Ovary (tissue), 10 donors: ENCODE measurements at places on chromosomes 5 and 9. TPM values are rescaled to one million over a fixed set of nuclear protein-coding genes. Genes with fewer than 3 reads are reported as not detected.

Gene MYMK
- total RNA-seq: not detected

GRCh38 chr5:152094060-152094459, 169.4 kb upstream of the GLRA1 start:
- DNase-seq: no peak

DNA sequence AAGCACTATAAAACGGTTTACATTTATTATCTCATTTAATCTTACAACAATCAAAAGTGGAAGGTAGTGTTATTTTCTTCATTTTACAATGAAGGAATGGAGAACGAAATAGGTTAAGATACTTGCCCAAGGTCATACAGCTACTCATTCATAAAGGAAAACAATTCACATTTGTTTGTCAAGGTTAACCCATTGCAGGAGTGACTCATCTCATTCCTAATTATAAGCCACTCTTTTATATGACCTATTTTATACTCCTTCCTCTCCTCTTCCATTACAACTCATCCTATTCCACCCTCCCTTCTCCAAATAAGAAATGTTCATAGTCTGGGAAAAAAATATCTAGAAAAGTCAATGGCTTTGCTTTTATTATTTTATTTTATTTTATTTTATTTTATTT, 29.6 kb downstream of the CRHBP start:
- no peak for DNase-seq

Gene SHROOM1
- total RNA-seq: 3.8 TPM

GRCh38 chr5:61409568-61409967, 77.5 kb downstream of the ZSWIM6 start:
- DNase-seq: no peak

DNA sequence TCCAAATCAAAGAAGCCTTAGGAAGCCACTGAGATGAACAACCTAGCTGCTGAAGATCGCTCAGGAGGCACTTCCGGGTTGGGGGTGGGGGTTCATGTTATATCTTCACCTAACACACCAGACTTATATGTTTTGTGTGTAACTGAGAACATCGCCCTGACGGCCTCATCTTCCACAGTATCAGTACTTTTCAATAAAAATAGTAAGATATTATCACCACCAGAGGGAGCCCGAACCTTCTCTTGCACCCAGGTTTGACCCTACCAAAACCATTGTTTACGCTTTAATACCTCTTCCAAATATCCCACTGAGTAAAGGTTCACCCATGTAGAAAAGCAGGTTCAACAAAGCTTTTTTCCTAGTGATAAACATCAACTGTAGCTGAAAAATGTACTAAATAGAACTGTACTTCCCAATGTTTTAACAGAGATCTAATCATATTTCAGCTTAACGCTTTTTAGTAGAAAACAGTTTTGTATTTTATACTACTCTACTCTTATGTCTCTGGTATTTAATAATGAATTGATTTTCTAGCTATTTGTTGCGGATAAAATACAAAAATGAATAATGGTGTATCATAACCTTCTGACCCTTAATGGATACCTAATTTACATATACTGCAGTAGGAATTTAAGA, 244.0 kb downstream of the EPB41L4A start:
- no peak for DNase-seq

- DNase-seq: no peak
These were observed 56.8 kb downstream of the FGF10 start for GRCh38 chr5:44332285-44332971.

GRCh38 chr9:130745210-130745800, 51.7 kb downstream of the EXOSC2 start:
- DNase-seq: no peak

DNA sequence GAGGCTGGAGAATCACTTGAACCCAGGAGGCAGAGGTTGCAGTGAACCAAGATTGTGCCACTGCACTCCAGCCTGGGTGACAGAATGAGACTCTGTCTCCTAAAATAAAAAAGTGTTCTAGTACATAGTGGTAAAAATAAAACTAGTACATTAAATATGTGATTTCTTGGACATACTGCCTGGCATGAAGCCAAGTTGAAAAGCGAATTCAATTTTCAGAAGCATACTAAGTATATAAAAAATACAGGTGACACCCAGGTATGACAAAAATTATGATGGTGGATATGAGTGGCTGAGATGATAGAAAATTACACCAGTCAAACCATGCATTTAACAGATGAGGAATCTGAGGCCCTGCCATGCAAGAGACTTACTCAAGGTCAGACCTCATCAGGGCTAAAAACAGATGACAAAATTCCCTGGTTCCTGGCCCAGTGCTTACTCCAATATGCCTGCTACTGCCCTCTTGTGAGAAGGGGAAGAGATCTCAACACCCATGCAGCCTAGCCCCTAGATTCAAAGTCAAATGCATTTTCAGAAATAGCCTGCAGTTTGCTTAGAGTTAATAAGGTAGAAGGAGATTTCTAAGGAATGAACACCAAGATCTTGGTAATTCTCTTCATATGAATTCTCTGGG, 46.6 kb upstream of the GNPDA1 start:
- no peak for DNase-seq

- DNase-seq: no peak
These were observed 3.3 kb downstream of the ASTN2 start for GRCh38 chr9:117411547-117411946.

DNA sequence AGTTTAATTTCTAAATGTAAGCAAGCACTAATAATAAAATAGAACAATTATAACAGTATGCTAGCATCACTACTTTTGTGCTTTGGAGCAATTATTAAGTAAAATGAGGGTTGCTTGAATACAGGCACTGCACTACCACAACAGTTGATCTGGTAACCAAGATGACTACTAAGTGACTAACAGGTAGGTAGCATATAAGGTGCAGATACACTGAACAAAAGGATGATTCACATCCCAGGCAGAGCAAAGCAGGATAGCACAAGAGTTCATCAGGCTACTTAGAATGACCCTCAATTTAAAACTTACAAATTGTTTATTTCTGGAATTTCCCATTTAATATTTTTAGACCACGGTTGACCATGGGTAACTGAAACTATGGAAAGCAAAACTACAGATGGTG, 48.0 kb upstream of the RGS7BP start:
- DNase-seq: no peak

GRCh38 chr5:54249210-54250028, 61.0 kb downstream of the ARL15 start:
- no peak for DNase-seq

- no peak for DNase-seq
These were observed 6.2 kb upstream of the TMEM141 start for GRCh38 chr9:136784997-136785361.

Gene BASP1
- 59.5 TPM for total RNA-seq

GRCh38 chr5:107950776-107951175, 280.0 kb upstream of the EFNA5 start:
- no peak for DNase-seq

DNA sequence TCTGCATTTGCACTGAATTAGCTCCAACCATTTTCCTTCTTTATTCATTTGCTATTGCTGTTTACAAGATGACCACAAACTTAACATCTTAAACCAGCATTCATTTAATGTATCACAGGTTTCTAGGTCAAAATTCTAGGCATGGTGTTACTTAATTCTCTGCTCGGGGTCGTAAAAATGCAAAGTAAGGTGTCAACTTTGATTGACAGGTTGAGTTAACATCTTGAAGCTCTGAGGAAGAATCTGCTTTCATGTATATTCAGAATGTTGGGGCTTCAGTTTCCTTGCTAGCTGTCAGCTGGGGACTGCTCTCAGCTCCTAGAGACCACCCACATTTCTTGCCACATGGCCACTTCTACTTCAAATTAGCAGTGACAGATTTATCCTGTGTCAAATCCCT, 348.7 kb upstream of the GRIN3A start:
- no peak for DNase-seq

GRCh38 chr5:173239233-173239593, 4.2 kb upstream of the NKX2-5 start:
- DNase-seq: no peak

DNA sequence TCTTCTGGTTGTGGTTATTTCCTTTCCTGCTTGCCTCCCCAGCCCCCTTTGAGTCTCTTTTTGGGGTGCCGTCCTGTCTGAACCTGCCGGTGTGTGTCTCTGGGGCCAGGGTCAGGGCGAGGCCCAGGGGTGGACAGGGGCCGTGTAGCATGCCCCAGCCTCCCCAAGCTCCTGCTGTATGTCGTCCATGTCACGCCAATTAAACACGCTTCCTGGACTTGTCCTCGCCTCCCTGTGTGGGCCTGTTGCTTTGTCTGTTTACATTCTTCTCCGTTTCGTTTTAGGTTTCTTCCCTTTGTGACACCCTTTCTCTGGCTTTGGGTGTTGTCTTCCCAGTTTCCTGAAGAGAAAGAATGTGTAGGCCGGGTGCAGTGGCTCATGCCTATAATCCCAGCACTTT, 28.5 kb upstream of the HMCN2 start:
- DNase-seq: no peak

DNA sequence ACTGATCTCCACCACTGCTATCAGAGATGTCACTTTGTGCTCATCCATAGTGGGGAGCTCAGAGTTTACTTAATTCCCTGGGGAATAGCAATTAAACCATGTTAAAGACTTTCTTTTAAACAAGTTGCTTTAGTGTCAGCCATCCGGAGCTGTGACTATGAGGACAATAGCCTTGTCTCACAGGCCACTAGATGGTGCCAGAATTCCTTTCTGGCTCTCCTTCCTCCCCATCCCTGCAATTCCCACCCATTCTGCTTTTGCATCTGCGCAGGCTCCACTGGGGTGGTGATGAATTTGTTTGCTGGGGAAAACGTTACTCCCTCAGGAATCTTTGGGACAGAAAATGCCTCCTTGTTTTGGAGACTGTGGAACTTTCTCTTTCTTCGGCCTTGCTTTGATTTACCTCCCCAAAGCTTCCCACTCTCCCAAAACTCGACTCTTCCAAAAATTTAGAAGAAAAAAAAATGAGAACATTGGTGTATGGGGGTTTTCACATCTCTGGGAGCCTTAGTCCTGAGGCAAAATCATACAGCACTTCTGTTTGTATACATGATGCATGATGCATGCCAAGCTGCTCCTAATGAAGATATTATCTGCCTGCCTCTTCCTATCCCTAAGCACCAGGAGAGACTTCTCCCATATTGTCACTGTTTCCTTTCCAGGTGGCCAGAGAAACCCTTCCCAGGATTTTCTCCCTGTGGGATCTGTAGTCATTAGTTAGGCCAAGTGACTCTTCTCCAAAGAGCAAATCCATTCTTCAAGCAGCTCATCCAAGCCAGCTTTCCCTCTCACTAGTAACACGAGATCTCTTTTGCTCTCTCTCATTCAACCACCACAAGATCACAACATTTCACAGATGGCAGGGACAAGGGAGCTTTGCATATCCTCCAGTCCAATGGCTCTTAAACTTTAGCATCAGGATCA, 466.1 kb downstream of the TLR4 start:
- no peak for DNase-seq

Gene FBXL7
- 37.2 TPM for total RNA-seq

DNA sequence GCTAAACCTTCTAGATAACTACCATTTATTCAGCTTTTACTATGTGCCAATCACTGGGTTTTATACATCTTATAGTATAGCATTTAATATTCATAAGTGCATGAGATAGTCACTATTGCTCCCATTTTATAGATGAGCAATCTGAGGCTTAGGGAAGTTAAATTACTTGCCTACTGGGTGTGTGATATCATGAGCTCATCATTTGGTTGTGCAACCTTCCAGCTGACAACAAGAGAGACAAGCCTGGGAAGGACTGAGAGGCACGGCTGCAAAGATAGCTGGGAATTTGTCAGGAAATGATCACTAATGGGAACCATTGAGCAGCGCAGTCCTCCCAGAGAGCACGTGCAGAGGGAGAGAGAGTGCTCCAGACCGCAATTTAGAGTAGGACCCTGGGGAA, 481.6 kb upstream of the KIF2A start:
- no peak for DNase-seq

DNA sequence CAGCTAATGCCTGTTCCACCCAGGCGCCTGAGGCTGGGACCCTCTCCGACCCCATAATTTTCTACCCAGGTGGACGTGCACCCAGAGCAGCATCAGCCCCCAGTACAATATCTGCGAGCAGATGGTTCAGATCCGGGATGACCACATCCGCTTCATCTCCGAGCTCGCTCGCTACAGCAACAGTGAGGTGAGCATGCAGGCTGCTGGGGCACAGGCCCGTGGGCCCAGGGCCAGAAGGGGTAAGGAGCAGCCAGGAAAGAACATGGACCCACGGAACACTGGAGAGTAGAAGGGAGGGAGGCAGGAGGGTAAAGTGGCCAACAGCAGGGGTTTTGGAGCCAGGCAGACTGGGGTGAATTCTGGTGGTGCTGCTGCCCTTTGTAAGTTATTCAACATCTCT, 45.7 kb downstream of the CYFIP2 start:
- DNase-seq: no peak

DNA sequence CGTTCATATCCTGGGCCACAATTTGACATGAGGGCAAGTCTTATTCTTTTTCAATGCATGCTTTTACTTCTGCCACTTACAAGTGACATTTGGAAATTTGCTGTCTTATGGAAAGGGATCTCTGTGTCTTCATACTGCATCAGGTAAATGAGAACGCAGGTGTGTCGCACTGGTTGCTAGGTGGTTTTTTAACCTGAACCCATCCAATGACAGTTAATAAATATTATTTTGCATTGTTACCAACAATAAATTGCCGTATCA, 1.1 kb downstream of the ADAMTS16 start:
- no peak for DNase-seq

Gene FOXD4L4
- not detected for total RNA-seq

DNA sequence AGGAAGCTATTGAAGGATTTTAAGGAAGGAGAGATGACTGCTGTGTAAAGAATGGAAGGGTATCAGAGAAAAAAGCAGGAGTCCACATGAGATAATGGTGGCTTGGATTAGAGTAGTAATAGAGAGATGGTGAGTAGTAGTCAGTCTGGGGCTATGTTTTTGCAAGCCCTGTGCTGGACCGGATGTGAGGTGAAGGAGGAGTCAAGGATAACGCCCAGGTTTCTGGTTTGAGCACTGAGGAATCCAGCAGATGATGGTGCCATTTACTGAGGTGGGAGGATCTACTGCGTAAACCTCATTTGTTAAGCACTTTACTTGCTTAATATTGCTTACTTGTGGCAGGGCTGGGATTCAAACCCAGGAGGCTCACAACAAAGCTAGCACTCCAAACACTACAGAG, 1.1 kb downstream of the TIGD6 start:
- no peak for DNase-seq

DNA sequence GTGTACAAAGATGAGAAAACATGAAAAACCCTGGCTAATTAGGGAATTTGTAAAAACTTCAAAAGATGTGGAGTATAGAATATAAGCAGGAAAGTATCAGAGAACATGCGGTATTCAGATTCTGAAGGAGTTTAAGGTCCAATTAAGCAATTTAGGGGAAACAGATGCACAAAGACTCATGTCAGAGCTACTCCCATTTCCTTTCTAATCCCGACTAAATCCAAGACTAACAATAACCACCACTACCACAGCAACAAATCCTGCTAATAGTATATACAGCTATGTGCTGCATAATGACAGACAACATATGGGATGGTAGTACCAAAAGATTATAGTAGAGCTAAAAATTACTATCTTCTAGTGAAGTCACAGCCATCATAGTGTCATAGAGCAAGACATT, 102.1 kb downstream of the LURAP1L start:
- no peak for DNase-seq

GRCh38 chr5:57727591-57727990, 245.0 kb upstream of the ACTBL2 start:
- DNase-seq: no peak

- no peak for DNase-seq
These were observed 124.5 kb downstream of the CDH12 start for GRCh38 chr5:22728610-22729009.

Gene ARHGEF39
- total RNA-seq: 0.58 TPM
